ENCODE measurements at places on chromosomes 3 and 15.

GRCh38 chr15:80796407-80796806 is 17.2 kb downstream of the CEMIP start:
- DNase-seq: no peak

- no peak for DNase-seq
Measured at GRCh38 chr3:188185717-188186251, 31.8 kb downstream of the LPP start.

DNA sequence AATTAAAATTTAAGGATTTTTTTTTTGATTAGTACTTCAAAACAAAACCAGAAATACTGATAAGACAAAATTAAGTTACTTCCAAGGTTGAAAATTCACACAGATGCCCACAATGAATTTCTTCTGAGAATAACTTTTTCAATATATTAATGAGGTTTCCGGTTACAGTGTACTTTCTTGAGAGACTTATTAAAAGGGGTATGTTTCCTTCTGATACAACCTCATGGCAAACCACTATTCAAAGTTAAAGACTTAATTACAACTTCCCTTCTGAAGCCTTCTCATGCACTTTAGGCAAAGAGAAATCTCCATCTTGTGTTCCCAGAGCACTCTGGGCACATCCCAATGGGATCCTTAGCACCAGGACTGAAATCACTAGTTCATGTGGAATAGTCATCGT is 36.2 kb downstream of the MTHFS start:
- no peak for DNase-seq

GRCh38 chr3:128567705-128568356 is 74.8 kb upstream of the GATA2 start:
- DNase-seq: no peak

DNA sequence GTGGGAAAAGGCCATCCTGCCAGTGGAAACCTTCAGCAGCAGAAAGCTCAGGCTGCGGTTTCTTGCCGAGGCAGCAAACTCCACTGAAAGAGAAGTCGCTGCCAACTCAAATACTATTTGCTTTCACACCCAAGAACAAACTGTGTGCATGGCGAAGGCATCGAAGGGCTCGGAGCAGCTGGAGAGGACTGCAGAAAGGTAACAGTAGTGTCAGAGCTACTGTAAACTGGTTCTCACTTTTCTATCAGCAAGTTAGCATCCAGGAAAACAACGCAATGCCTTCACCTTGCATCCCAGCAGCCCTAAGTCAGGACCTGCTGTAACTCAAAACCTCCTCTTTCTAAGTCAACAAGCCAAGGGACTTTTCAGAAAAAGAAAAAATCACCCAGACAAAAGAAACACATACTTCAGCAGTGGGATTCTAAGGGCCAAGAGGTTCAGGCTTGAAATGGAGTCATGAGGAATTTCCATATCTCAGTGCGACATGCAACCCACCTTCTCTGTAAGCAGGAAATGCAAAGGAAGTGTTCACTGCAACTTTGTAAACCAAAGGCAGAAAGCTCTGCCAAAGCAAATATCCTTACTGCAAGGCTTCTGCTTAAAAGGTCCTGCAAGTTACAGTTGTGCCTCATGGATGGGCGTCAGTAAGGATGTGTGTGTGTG is 193.5 kb downstream of the FOXP1 start:
- no peak for DNase-seq

- no peak for DNase-seq
Measured at GRCh38 chr3:157128771-157129681, 30.9 kb downstream of the CCNL1 start.

DNA sequence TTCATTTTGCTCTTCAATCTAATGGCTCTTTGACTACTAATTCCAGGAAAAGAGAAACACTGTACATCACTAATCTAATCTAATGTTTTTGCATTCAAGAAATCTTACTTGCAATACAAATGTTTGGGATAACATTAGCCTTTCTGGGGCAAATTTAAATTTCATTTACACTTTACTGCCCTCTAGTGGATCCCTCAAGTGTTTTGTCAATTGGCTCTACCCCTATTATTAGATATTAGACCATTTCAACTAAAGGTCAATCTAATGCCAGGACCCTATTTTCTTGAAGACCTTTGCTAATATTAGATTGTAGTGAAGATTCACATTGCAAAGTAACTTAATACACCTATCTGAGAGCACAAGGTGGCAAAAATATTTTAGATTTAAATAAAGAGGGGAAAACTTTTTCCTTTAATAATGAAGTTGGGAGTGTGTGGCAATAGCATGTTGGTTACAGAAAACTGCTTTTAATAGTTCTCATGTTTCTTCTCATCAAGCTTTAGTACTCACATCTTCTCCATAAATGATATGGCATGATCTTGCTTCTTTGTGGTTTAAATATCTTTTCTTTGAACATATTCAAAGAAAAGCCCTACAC is 5.0 kb downstream of the C2CD4A start:
- DNase-seq: no peak

GRCh38 chr3:27990324-27990723 is 251.1 kb upstream of the CMC1 start:
- DNase-seq: no peak

DNA sequence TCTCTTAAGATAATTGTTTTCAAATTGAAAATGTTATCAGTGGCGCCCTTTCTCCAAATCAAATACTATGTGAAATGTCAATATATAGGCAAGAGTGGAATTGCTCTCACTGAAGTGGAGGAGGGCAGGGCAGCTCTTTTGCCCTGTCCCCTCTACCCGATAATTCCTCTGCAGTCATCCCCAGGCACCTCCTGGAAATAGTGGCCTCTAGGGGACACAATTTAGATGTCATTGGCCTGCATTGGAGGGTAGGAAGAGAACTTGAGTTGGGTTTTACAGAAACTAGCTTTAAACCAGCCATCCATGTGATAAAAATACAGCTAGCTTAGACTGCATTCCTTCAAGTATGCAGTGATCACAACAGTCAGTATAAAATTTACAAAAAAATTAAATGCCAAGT is 288.9 kb downstream of the EDEM1 start:
- no peak for DNase-seq

DNA sequence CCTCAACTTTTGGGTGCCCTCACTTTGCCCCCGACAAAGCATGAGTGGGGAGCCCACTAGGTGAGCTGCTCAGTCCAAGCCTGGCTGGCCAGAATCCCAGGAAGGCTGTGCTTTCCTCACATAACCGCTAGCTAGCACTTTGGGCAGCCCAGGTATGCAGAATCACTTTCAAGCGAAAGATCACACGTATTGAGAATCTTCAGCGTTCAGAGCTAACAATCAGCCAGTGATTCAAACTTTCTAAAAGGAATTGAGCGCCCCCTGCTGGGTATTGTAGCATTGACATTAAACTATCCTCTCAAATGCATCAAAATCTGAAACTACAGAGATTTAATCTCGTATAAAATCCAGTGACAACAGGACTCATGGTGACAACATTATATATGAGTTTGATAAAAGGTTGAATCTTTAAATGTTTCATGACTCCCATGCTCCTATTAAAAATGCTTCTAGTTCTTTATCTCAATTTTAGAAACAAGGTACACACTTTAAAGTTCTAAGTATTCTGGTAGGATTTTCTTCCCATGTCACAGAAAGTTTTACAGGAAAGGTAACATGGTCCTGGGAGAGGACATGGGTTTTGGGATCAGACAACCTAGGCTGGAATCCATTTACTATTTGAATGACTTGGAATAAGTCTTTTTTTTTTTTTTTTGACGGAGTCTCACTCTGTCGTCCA is 11.8 kb downstream of the ANAPC13 start:
- DNase-seq: no peak

GRCh38 chr3:69454204-69454787 is 68.4 kb upstream of the FRMD4B start:
- DNase-seq: no peak

DNA sequence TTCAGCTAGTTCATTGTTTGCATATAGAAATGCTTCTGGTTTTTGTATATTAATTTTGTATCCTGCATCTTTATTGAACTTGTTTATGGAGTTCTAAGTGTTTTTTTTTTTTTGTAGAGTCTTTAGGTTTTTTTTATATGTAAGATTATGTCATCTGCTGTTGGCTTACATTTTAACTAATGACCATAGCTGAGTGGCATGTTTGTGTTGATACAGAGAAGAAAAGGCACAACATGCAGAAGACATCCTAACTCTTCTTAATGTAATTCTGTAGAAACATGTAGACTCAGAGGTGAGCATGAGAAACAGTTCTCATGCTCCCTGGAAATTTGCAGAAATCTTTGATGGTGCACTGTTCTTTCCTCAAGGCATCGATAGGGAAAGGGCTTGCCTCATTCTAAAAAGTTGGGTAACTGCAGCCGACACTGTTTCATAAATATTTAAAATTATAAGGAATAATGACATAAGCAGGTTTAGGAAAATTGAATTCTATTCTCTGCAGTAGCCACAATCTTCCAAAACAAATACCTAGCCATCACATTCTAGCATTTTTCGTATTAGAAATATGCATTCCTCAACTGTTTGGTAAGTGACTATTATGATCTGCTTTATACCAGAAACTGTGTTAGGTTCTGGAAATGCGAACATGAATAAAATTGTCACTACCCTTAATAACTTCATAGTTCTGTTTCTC is 499.6 kb upstream of the KCNMB2 start:
- DNase-seq: peak; percentile 24

DNA sequence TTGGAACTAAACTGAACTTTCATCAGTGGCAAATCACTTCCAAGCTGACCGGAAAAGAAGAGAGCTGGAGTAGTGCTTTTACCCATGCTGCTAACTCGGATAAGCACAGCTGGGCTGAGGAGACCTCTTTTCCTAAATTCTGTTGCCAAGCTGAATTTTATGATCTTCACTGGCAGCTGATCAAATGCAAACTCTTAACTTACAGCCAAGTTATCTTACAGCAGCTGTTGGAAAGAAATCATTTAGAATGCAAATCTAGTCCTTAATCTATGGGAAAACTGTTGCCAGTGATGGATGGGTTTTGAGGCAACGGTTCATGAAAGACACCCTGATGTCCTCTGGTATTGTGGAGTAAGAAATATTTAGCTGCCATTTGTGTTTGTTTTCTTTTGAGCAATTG is 216.5 kb downstream of the ZNF385D start:
- DNase-seq: no peak

- DNase-seq: no peak
Measured at GRCh38 chr15:74901612-74902063, 5.0 kb downstream of the FAM219B start.

DNA sequence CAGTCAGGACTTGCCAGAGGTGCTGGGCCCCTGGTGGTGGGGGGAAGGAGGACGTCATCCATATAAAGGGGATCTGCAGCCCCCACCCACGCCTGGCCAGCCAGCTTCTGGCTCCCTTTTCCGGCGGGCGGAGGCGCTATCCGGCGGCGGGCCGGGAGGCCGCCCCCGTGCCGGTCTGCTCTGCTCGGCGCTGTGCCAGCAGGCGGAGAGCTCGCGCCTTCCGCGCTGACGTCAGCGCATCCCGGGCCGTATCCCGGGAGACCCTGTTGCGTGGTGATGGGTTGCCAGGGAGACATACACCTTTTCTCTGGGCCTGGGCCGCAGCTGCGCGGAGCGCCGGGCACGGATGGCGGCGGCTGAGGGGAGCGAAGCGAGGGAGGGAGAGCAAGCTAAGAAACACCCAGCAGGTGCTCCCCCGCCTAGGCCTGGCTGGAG is 1.1 kb downstream of the FAM131A start:
- no peak for DNase-seq

DNA sequence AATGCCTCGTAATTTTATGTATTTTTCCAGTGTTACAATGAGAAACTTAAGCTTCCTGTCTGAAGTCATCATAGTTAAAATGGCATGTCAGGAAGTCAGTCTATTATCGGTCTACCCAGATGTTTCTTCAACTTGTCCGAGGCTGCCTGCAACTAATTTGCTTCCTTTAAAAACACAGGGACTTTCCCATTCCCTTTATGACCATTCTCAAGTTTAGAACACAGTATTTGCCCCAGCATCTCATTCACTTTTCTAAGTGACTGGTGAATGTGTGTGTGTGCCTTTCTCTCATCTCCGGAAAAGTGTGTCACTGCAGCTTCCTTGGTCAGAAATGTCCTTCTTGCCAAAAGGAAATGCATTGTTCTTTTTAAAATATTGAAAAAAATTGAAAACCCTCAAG is 466.6 kb downstream of the RAP2B start:
- peak; percentile 7 for DNase-seq

- DNase-seq: no peak
Measured at GRCh38 chr3:56867671-56868070, 65.9 kb upstream of the ARHGEF3 start.

GRCh38 chr3:177827511-177828207 is 630.4 kb upstream of the TBL1XR1 start:
- DNase-seq: peak; percentile 55

GRCh38 chr15:100526027-100526481 is 2.7 kb downstream of the CERS3 start:
- DNase-seq: no peak

GRCh38 chr3:45473841-45474240 is 85.5 kb downstream of the LARS2 start:
- no peak for DNase-seq

DNA sequence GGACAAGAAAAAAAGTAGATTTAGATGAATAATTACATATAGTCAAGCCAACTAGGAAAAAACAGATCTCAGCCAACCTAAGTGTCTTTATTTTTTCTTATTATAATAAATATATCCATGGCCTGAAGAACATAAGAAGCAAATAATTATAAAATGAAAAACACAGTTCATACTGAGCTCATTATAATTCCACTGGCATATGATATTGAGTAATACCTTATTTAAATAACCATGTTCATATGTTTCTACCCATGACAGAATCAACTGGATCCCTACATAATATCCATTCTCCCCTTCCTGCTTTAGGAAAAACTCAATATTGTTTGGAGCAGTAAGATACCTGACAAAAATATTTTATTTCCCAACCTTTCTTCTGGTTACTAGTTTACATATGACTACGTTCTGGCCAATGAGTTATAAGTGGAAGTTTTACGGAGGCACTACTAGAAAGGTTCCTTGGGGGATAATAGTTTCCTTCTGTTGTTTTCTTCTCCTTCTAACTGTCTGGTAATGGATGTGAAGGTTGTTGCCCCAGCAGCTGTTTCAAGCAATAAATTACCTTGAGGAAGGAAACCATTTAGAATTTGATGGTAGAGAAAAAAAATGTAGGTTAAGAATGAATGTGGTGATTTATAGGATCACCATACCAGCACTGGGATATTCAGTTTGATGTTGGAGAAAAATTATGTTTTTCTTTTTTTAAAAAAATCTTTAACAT is 184.1 kb upstream of the MBNL1 start:
- DNase-seq: no peak

DNA sequence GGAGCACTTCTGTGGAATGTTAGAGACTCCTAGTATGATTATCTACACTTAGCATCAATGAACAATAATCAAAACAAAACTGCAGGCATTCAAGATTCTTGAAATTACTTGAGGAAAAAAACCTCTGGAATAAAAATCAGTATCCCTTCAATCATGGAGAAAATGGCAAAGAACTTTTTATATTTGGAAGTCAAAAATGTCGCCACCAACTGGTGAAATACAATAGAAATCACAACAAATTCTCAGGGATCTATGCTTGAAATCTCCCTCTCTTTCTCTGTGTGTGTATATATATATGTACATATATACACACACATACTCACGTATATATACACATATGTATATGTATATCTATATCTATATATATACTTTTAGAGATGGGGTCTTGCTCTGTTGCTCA is 378.9 kb upstream of the ALCAM start:
- no peak for DNase-seq

GRCh38 chr3:170226426-170226960 is 4.3 kb downstream of the PRKCI start:
- DNase-seq: no peak
